ENCODE measurements at places on chromosomes 5 and 9.

DNA sequence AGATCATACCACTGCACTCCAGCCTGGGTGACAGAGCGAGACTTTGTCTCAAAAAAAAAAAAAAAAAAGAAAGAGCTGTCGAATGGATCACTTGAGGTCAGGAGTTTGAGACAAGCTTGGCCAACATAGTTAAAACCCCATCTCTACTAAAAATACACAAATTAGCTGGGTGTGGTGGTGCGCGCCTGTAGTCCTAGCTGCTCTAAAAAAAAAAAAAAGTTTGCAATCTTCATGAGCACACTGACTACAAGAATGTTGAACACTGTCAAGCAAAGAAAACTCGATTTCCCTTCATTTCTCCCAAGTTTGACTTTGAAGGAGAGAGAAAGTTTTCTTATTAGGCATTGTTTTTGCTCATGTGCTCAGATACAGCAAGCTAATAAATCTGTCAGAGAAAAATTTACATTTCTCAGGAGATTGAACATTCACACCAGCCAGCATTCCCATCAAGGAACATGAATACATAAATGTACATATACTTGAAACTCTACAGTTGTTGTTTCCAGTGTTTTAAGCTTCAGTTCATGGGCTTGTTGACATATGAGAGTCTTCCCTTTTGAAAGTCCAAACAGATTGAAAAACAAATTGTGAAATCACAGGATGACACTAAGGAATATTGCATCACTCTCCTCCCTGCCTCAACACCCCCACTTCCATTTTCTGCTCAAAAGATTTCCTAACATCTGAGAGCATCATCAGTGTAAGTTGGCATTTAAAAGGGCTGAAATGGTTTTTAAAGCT lies 81.8 kb downstream of the ARRDC3 start:
- DNase-seq = no peak

- DNase-seq = peak; percentile 1
These were observed 55.3 kb downstream of the SPEF2 start for GRCh38 chr5:35672995-35673394.

DNA sequence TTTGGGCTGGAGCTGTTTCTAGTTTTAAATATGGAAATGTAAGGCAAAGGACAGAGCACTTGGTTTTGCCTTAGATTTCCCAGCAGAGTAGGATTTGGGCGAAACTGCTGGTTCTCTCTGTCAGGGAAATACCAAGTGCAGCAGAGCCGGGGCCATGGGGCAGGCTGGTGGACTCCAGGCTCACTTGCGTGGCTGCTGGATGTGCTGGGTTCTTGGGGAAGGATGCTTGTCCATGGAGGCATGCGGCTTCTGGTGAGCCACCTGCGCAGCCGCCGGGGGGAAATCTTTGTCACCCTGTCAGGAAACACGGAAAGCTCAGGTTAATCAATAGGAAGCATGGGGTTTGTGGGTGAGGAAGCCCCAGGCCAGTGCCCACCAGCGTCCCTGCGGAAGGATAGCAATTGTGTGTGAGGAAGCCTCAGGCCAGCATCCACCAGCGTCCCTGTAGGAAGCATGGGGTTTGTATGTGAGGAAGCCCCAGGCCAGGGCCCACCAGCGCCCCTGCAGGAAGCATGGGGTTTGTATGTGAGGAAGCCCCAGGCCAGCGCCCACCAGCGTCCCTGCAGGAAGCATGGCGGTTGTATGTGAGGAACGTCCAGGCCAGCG lies 80.1 kb downstream of the DAP start:
- no peak for DNase-seq

DNA sequence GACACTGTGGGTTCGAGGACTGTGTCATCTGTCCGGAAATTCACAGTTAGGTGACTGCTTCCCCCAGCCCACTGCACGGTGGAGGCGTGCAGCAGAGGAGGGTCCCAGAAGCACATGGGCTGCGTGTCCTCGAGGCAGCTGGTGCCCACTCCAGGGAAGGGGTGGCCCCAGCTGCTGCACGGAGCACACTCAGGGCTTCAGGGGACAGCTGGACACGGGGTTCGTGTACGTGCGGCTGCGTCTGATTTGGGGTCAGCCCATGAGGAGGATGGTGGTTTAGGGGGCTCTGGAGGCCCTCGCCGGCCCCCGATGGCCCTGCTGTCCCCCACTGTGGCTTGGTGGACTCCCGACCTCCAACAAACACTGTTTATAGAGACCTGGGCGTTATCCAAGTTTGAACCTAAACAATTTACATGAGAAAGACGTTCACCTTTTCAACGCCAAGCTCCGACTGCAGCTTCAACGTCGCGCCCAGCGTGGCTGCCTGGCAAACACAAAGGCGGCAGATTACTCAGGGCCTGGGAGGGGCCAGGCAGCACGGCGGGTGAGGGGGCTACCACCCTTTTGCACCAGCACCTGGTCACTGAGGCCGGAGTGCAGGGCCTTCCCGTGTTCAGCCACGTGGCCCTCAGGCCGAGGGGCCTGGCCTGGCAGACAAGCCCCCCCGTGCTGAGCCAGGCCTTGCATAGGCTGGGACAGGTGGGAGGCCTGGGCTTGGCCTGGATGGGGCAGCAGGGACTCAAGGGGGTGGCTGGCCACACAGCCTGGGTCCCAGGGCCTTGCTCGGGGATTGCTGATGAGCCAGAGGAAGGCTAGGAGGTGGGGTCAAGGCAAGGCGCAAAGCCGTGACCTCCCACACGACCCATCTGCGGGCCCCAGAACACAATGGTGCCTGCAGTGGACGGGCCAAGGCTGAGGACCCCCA lies 55.2 kb downstream of the EXD3 start:
- no peak for DNase-seq

DNA sequence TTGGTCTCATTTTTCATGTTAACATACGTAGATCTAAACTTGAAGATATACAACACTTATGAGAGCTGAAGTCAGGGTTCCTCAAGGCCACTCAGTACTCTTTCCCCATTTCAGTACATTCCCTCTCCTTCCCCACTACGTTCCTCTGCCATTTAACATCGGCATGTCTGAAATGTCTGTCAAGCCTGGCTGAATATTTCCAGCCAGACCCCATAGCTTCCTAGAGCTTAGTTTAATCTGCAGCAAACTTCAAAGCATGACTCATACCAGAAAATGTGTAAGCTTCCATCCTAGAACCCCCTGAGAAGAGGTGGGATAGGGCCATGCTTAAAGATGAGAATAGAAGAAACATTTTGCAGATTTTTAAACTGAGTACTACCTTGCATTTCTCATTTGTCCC lies 6.2 kb downstream of the GZMA start:
- no peak for DNase-seq

DNA sequence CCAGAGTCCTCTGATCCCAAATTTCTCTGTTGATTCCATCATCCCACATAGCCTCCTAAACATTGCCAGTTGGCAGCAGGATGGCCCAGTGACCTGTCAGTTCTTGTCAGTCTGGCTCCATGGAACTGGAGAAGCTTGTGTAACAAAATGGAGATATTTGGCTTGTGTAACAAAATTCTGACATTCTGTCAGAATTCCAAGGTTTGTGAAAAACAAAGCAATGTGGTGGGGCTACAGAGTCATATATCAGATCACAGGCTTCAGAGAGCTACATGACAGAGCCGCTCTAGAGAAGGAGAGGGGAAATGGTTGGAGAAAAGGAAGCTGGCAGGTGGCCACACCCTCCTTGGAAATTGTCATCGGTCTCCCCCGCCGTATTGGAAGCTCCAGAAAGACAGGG lies 75.4 kb upstream of the MAN2A1 start:
- DNase-seq = no peak

DNA sequence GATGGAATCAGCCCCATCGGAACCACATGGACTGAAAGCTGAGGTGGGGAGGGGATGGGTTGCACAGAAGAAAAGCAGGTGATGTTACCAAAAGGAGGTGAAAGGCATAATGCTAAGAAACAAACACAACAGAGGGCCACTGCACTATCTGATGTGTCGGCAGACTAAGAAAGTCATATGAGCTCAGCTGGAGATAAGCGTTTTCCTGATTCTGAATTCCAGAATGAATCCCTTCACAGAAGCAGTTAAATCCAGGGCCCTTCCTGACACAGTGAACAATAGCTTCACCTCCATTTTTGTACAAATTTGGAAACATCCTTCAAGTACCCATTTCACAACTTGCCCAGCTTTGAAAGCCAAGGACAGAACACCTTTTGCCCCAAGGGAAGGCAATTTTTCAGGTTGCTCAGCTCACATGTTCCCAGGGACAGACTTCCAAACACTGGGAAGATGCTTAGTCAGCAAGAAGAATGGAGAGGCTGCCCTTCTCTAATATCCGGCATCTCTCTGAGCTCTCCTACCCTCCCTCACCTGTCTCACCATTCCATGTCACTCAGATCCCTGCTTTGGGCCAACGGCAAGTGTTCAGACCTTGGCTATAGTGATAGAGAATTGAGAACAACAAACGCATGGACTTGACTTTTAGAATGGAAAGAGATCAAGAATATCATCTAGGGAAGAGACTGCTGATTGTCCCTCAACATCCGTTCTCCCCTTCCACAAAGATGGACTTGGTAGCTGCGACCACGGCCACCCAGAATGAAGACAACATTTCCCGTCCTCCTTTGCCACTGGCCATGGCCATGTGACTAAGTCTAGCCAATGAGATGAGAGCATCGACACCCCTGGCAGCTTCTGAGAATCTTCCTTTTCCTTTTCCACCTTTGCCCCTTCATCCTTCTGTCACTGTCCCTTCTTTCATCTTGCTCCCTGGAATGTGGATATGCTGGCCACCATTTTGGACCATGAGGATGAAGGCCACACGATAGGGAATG lies 68.6 kb upstream of the IL17B start:
- no peak for DNase-seq

DNA sequence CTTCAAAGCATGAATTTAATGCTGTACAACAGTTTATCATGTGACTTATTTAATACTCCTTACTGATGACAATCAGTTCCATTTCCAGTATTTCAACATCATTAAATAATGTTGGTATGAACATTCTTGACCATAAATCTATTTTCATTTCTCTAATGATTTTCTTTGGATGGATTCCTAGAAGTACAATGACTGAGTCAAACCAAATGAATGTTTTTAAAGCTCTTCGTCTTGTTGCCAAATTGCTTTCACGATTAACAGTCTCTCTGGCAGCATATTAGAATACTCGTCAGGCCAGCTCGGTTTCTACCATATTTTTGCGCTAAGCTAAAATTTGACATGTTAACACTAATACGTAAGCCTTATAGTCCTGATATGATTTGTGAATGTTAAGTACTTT lies 197.0 kb downstream of the TRPM3 start:
- DNase-seq = no peak

GRCh38 chr5:24280215-24280614 lies 364.6 kb downstream of the CDH10 start:
- DNase-seq = no peak

DNA sequence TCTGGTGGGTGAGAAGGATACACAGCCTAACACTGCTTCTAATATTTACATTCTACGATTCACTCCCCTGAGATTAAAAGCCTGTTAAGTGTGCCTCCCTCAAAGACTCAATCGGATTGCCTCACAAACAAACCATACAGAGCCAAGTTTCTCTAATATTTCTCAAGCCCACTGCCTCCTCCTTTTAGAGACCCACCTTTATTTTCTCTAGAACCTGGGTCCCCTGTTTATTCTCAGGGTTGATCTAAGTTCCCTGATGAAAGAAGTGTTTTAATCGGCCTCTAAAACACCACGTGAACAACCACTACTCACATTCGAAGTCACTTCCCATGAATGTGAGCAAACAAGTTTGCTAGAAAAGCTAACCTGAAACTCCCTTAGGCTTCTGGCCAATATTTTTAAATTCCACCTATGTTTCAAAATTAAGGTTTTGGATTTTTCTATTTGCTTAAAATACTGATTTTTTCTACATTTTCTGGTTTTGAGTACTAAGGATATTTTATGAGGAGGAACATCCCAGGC lies 76.5 kb downstream of the GLIS3 start:
- no peak for DNase-seq

- no peak for DNase-seq
These were observed 140.6 kb downstream of the LRRC70 start for GRCh38 chr5:62719061-62719720.

DNA sequence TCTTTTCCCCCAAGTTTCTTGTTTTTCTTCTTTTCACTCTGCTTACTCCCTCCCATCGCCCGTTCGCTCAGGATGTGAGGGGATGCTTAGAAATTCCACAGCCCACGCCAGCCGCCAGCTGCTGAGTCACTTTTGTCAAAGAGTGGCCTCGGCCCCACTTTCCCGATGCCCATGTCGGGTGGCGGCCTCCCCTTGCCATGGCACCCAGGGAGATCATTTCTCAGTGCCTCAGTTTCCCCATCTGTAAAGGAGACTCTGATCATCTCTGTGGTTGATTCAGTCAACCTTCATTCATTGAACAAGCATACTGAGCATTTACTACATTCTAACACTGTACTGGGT lies 353 bp upstream of the PDGFRB start:
- DNase-seq = no peak

DNA sequence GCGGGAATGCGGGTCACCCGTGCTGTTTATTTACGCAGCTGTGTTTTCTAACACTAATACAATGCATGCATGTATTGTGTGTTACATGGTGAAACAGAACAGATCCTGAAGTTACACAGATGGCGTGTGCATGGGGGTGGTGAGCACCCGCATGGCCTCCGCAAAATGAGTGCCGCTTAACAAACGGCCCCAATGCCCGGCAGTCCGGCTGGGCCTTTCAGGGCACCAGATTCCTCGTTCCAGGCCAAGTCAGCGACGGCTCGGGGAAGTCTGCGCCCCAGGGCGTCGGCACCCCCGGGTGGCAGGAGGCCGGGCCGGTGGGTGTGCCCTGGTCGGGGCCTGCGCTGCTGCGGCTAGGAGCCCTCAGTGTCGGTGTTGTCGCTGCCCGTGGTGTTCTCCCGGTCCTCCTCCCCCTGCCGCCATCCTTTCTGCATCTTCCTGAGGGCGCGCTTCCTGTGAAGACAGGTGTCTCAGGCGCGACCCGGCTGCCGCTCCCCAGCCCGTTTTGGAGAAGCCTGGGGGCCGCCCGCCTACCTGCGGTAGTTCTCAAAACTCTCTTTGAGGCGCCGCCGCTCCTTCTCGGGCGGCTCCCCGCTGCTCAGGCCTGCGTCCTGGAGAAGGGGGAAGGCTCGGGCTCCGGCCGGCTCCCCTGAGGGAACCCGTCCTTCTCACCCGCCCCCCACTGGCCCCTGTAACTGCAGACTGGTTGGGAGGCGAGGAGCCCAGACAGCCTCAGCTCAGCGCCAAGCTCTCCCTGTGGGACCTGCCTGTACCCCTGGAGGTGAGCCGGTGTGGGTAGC lies 605 bp upstream of the DNLZ start:
- DNase-seq = no peak

DNA sequence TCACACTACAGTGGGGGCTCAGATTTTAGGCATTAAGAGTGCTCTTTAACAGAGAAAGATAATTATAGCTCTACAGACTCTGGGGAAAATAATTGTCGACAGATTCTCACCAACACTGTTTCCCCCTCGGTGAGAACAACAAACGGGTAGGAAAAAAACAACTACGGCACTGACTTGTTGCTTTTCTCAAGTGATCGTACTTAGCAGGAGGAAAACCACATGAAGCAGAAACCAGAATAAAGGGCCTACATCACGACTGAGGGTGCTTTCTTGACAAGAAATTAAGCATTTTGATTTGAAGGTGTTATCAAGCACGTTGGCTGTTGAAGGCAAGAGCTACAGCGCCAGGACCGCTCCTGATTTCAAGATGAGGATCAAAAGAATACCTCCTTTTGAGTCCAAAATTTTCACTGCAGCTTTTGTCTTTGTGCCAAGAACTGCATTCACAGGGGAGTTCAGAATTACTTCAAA lies 27.2 kb upstream of the CER1 start:
- DNase-seq = no peak

GRCh38 chr9:72202009-72202408 lies 52.8 kb downstream of the GDA start:
- DNase-seq = no peak

GRCh38 chr9:92634712-92635605 lies 35.0 kb downstream of the IPPK start:
- peak; percentile 57 for DNase-seq

GRCh38 chr5:121299153-121299552 lies 552.5 kb upstream of the FTMT start:
- DNase-seq = no peak
